ENCODE measurements at places on chromosomes 1 and 21. TPM values are rescaled to one million over a fixed set of nuclear protein-coding genes. Genes with fewer than 3 reads are reported as not detected.
A peak's percentile ranks its signal among the peaks of the same experiment; 100 is the strongest.

- DNase-seq, result no peak
These were observed 1.7 kb upstream of the LCE7A start for GRCh38 chr1:152858062-152858461.

DNA sequence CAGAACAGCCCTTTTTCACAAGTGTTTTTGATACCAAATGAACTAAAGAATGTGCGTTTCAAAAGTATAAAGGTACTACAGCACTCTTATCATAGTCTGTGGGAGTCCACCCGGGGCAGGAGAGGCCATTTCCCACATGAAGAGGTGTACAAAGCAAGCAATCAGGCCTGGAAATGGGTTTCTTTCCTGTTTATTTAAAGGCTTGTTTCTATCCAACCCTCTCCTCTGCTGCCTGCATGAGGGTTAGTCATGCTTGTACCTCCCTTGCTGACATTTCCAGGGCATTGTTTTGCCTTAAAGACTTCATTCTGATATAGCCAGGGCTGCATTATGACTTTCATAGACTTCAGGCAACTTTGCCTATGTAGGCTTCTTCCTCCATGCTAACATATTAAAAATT lies 11.6 kb downstream of the SELP start:
- no peak for DNase-seq

- no peak for DNase-seq
These were observed 1.7 kb downstream of the H3-3A start for GRCh38 chr1:226063977-226064815.

DNA sequence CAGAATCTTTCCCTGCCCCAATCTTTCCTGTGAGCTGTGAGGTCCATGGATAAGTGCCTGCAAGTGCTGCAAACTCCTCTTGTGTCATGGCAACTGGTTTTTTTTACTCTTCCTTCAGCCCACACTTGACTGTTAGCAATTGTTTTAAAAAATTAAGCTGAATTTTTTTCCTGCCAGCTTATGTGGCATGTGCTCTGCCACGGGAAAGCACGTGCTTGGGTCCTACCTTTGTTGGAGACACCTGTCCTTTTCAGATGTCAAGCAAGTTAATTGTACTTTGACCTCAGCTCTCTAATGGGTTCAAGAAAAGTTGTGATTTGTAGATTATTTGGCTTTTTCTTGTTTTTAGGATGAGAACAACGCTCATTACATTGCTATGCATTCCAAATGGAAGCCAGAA lies 398.5 kb downstream of the NUF2 start:
- DNase-seq, result no peak

- no peak for DNase-seq
These were observed 34.7 kb downstream of the UBE2G2 start for GRCh38 chr21:44766818-44767354.

NUP210L gene
- 0.18 TPM for total RNA-seq

WNT3A gene
- not detected for total RNA-seq

DNA sequence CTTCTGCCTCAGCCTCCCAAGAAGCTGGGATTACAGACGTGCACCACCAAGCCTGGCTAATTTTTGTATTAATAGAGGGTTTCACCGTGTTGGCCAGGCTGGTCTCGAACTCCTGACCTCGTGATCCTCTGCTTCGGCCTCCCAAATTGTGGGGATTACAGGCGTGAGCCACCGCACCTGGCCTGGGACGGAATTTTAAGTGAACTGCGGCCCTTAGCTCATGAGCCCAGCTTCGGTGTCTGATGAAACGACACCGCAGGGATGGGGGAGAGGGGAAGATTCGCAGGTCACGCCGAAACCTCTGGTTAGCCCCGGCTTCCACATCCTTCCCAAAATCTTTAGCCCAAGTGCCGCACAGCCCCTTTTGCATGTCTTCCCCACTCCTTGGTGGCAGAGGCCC lies 39.1 kb downstream of the LRRC3 start:
- DNase-seq, result no peak

UBXN10 gene
- total RNA-seq, result 0.13 TPM

DNA sequence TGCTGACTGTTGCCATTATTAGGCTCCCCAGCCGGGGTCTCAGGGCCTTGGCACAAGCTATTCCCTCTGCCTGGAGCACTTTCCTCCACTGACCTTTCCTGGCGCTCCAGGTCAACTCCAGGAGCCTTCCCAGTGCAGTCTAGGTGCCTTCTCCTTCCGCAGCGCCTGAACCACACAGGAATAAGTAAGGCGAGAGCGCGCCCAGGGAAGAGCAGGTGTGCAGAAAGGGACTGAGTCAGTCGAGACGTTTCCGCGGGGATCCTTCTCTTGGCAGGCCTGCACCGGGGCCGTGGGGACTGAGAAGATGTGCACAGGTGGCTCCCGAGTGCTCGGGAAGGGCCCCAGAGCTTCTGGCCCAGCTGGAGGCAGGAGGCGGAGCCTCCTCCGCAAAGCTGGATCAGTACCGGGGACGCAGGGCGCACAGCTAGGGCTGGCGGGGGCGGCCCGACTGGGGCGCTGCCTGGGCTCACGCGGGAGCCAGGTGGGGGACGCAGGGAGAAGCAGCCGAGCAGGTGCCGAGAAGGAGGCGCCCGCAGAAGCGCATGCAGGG lies 765 bp upstream of the BMP8A start:
- no peak for DNase-seq

SPATA17 gene
- total RNA-seq, result 0.40 TPM

DNA sequence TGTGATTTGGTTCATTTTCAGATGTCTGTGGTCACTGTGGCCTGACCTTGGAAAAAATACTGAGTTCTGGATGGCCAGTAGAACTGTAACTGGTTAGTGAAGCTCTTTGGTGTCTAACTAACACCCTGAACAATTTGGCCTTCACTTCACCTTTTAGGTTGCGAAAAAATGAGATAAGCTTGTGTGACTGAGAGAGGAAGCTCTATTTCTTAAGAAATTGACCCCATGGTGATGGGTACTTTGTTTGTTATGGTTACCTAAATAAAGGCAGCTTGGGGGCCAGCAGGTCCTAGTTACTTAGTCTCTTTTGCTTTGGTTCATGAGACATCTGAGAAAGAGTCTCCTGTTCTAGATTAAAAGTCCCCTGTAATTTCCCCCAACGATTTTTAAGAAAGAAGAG lies 181.6 kb downstream of the ZNF326 start:
- DNase-seq, result no peak

CASP9 gene
- 25.1 TPM for total RNA-seq

DNA sequence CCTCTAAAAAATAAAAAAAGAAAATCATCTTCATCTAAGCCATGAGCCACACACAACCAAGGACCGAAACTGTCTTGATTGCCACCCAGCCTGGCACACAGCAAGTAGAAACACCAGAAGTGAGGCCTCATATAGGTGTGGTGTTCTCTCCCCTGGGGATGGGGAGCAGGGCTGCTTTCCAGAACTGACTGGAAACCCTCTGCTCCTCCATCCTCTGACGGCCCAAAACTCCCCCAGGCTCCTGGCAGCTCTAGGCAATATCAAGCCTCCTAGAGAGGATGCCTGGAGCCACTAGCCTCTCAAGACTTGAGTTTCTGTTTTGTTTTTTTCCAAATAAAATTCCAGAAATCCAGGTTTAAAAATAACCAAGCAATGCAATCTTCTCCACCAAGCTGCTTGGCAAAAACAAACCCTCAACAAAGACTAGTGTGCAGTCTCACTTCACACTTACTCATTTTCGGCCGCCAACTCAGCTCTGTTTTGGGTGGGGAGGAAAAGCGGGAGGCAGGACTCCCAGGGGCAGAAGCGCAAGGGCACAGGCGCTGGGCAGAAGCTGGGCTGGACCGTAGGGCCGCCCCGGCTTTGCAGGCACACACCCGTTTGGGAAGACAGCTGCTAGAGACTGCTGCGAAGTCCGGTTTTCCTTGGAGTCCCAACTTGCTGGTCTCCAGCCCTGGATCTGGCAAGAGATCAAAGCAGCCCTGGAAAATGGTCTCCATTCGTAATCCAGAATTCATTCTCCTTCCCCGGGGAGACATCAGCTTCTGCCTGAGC lies 78.2 kb upstream of the CAPZB start:
- peak; percentile 73 for DNase-seq
